ENCODE measurements at places on chromosomes 4 and X. TPM values are rescaled to one million over a fixed set of nuclear protein-coding genes. Genes with fewer than 3 reads are reported as not detected.

- no peak for DNase-seq
These were observed 918.4 kb downstream of the ADGRL3 start for GRCh38 chr4:62118558-62118957.

GRCh38 chr4:107931775-107932321 lies 499 bp downstream of the CYP2U1 start:
- DNase-seq = no peak

- DNase-seq = no peak
These were observed 1.5 kb downstream of the LAP3 start for GRCh38 chr4:17578482-17578891.

DNA sequence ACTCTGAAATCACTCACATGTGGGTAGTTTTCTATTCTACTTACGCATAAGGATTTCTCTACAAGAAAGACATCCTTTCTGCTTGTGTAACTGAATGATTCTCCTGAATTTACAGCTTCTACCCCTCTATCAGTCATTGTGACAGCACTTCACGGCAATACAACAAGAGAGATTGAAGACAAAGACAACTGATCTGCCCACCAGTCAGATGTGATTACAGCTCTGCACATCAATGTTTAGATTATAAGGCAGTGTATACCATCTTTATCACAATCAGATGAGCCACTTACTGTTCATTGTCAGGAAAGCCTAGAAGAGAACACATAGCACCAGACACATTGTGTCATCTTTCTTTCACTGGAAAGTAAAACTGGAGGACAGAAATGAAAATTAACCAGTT lies 324.4 kb downstream of the CENPC start:
- DNase-seq = no peak

GRCh38 chrX:34300871-34301270 lies 168.8 kb upstream of the FAM47A start:
- DNase-seq = no peak

GRCh38 chrX:31708116-31708515 lies 636.3 kb upstream of the FTHL17 start:
- no peak for DNase-seq

DNA sequence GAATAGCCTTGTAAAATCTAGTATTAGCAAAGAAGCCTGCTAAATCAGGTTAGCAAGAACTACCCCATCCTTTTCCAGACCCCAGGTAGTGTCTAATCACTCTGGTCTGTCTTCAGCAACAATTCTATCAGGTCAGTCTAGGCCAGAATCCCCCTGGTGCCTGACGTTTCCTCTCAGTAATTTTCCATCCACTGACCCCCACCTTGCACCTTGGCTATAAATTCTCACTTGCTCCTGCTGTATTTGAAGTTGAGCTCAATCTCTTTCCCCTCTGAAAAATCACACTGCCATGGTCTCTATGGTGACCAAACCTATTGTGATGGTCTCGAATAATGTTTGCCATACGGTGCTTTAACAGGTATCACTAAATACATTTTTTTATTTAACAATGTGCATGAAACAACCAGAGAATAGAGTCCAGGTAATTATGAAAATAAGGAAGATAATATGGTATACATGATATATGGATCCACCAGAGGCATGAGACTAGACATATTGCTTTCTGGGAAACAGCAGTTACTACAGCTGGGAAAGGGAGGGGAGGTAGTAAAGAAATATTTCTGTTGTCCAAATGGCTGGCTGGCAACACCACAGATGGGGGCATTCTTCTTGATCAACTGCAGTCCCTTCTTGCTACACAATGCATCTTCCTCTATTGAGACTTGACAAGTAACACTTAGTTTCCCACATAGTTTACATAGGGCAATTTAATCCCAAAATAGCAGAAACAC lies 33.8 kb downstream of the CXCL1 start:
- DNase-seq = no peak

DNA sequence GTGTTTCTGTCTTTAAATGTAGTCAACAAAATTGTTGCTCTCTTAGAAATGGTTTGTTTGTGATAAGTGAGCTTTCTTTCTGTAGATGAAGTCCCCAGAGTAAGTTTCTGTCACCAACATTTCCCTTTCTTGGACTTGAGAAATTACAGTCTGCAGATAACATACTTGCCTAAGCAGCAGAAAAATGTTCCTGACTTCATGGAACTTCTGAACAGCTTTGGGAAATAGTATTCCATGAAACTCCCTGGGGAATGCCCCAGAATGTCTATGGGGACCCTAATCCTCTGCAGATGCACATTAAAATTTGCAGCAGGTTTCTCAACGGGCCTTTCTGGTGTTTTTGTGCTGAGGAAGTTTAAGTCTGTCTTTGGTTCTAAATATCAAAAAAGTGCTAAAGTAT lies 38.6 kb upstream of the NEIL3 start:
- DNase-seq = no peak

DNA sequence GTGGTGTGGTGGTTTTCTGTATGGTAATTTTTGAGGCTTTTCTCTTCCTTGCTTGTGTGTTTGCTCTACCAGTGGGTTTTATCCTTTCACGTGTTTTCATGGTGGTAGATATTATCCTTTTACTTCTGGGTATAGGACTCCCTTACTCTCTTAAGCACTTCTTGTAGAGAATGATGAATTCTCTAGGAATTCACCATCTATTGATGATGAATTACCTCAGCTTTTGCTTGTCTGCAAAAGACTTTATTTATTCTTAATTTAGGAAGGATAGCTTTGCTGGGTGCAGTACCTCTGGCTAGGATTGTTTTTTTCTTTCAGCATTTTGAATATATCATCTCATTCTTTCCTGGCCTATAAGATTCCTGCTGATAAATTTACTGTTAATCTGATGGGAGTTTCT lies 415.3 kb downstream of the PDGFC start:
- DNase-seq = no peak

DNA sequence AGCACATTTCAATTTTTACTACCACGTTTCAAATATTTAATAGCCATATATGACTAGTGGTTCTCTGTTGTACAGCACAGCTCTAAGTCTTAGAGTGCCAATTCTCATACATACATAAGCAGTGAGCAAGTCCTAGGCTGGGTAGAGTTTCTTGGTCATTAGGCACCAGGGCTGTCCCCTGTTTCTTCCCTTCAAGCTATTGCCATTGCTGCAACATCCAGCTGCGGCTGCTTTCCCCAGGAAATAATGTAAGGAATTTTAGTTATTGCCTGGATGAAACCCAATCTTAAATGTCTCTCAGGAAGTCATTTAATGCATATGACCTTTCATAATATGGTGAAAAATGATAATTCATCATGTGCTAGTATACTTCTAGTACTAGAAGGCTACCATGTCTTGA lies 74.1 kb upstream of the PPP3CA start:
- no peak for DNase-seq

- DNase-seq = peak; percentile 68
These were observed 653 bp downstream of the BEX1 start for GRCh38 chrX:103063191-103063845.

GRCh38 chr4:10267066-10267465 lies 150.5 kb upstream of the WDR1 start:
- DNase-seq = no peak

DNA sequence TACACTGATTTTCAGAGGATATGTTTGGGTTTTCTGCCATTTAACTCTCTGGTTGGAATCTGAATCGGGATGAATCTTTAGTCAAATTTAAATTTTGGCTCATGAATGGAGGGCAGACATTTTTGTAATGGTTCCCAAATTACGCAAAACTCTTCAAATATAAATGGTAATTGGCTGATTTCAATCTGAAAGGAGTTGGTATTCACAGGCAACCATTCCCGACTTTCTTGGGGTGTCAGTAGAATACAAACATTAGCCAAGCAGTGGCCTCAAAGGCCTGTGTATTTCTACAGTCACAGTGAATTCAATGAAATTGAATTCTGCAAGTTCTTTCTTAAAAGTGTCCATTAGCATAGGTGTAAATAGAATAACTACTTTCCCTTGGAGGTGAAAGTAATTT lies 668.8 kb upstream of the PRKX start:
- DNase-seq = no peak

- no peak for DNase-seq
These were observed 291.9 kb downstream of the BCOR start for GRCh38 chrX:39805825-39806224.

GRCh38 chrX:40843643-40844042 lies 108.3 kb upstream of the MED14 start:
- no peak for DNase-seq

GRCh38 chr4:6465955-6466354 lies 6.5 kb downstream of the PPP2R2C start:
- no peak for DNase-seq

- no peak for DNase-seq
These were observed 181.8 kb upstream of the GPRIN3 start for GRCh38 chr4:89489338-89489771.

GRCh38 chr4:47788126-47788525 lies 49.7 kb downstream of the CORIN start:
- no peak for DNase-seq

- no peak for DNase-seq
These were observed 196.7 kb downstream of the HS3ST1 start for GRCh38 chr4:11232015-11232414.

The OCIAD1 gene
- total RNA-seq = 163 TPM

The MCF2 gene
- 1.2 TPM for total RNA-seq

The MAP7D2 gene
- 3.0 TPM for total RNA-seq

The EMCN gene
- not detected for total RNA-seq

The FREM3 gene
- not detected for total RNA-seq

The ABHD18 gene
- total RNA-seq = 9.7 TPM

The NPFFR2 gene
- total RNA-seq = not detected

The DRD5 gene
- total RNA-seq = not detected

The MAGEA1 gene
- not detected for total RNA-seq

The SMARCA5 gene
- total RNA-seq = 107 TPM

The RIPPLY1 gene
- total RNA-seq = not detected
